KG1 (cell line): ENCODE measurements at places on chromosomes 1 and 21.

- no peak for DNase-seq
These were observed 49.4 kb downstream of the CAPN9 start for GRCh38 chr1:230796626-230797025.

DNA sequence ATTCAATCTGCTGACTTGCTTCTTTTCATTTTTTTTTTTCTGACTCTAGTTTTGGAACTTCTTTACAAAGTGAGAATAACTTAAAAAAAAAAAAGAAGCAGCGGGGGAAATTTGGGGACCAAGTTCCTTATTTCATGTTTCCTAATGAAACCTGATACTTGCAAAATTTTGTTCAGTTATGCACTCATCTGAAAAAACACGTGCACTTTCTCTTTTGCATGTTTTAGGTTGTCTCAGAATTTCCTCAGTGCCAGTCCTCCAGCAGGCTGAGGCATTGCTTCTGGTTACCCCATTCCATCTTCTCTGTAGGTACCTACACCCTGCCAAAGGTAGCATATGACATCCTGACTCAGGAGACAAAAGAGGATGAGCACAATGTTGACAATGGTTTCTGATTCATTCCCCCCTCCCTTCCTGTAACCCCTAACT is 299.7 kb downstream of the GRIK1 start:
- no peak for DNase-seq

GRCh38 chr1:198883184-198883583 is 244.3 kb downstream of the PTPRC start:
- DNase-seq = no peak

DNA sequence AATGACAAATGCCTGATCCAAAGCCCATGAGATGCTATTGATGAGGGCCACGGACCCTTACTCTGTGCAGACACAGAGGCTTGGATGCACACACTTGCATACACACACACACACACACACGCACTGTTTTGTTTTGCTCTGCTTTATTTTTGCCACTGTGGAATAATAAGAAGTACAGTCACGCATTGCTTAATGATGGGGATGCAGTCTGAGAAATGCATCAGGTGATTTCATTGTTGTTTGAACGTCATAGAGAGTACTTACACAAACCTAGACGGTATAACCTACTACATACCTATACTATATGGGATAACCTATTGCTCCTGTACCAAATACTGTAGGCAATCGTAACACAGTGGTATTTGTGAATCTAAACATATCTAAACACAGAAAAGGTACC is 104.4 kb downstream of the RHOU start:
- DNase-seq = no peak

- no peak for DNase-seq
These were observed 109.8 kb downstream of the ETS2 start for GRCh38 chr21:38915546-38915945.

DNA sequence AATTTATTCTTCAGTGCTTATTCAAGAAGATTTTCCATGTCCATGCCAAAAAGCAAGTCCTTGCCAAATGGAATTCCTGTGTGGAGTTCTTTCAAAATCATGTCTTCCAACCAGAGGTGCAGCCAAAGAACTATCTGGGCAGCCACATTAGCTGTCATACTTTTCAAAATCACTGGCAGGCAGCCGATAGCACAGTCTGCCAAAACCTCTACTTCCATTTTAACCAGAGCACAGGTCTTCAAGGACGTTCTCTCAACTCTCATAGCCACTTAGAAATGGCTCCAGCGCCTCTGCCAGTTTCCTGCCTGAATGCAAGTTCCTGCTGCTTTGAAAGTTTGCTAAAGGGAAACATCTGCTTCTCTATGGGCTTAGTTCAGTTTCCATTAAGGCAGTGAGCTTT is 975.7 kb upstream of the ADGRL4 start:
- no peak for DNase-seq

- no peak for DNase-seq
These were observed 67.5 kb upstream of the ANGPTL1 start for GRCh38 chr1:178938101-178938958.

DNA sequence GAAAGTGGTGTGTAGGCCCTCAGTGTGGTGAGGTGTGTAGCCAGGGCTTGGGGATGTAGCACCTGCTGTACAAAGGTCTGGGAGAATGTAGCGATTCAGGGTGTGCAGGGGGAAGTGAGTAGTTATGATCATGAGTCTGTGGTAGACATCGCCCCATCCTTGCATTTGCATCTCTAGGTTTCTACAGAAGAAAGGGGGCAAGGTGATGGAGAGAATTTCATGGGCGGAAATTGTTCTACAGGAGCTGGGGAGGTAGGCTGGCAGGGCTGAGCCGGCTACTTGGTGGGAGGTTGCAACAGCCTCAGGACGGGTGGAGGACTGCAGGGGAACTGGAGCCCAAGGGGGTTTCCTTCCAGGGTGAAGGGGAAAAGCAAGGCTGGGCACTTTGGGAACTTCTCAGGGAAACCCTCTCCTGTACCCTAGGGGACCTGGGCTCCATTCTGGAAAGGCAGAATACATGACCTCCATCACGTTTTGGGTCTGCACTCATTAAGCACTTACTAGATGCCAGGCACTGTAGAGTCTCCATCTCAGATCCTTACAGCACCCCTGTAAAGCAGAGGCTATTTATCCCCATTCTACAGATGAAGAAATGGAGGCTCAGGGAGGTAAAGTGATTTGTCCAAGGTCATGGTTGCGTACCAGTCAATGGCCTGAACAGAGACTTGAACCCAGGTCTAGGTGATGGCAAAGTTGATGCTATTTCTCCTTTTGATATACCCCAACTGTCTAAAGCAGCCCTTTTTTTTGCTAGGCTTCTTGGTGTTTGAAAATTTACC is 14.5 kb upstream of the TNFRSF1B start:
- no peak for DNase-seq

GRCh38 chr1:67616394-67616985 is 68.5 kb upstream of the GADD45A start:
- no peak for DNase-seq
